NCI-H226 (cell line): ENCODE measurements at places on chromosomes 11 and 22.

- DNase-seq = peak; percentile 63
Measured at GRCh38 chr11:58923300-58923788, 15.9 kb upstream of the GLYATL1 start.

GRCh38 chr22:37464181-37464580, 22.0 kb downstream of the MFNG start:
- DNase-seq = no peak

DNA sequence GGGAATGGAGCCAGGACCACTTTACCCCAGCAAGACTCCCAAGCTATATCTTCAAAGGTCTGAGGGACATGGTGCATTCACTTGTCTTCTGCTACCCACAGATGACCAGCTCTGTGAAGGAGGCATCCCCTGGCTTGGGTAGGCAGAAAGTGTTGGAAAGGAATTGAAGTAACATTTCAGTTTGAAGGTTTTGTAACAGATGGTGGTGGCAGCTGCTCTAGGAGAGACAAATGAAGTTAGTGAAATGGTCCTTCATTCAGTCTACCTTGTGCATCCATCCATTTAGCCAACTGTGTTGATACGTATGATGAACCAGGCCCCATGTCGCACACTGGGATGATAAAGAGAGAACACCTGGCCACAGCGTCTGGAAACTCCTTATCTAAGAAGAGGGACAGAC, 140.5 kb downstream of the COMMD9 start:
- DNase-seq = no peak

GRCh38 chr11:133065847-133066485, 466.3 kb downstream of the OPCML start:
- no peak for DNase-seq

- DNase-seq = no peak
Measured at GRCh38 chr11:131859538-131860210, 489.3 kb downstream of the NTM start.

DNA sequence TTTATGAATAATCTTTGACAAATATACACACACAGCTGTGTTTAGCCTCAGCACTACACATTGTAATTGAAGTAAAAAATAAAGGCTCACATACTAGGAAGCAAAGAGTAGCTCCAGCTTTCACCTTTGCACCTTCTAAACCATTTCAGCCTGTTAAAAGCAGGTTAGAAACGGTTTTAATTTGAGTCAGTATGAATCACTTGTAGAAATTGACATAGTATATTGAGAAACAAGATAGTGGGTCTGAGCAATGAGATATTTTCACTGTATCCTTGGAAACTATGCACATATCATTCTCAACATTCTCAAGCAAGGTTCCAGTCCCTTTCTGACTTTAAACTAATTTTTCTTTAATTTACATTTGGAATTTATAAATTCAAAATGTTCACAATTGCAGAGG, 380.3 kb downstream of the AASDHPPT start:
- peak; percentile 82 for DNase-seq

DNA sequence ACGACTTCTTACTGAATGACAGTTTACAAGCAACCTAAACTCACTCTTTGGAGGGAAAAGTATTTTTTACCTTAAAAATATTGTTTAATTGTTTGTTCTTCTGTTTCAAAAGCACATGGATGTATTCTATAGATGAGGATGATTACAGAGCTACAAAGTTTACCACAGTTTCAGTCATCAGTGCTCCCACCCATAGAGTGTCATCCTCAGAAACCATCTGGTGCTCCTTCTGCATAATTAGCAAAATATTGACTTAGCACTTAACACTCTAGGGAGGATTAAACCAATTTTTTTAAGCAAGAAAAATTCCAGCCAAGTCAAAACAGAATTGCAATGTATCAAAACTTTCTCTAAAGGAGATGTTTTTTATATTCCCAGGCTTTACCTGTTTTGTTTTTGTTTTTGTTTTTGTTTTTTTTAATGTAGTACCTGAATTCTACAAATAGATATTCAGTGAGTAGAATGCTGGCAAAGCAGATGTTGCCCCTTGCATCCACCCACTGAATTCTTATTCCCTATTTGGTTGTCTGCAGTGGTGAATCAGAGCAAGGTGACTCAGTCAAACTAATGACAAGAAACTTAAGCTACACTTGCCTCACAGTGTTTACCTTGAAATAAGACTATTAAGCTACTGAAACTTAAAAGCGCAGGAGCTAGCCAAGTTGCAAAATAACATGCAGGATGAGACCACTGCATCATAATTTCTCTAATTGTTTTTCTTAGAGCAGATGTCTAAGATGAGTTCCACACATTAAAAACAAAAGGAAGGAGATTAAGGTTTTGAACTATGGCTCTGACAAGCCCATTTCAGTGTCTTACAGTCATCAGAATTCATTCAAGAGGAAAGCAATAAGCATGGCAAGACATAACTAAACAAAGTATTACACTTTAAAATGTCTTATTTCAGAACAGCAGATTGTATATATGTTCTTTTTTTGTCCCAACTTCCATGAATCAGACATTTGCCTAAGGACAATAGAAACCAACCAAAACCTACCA, 155.1 kb upstream of the SOX6 start:
- peak; percentile 46 for DNase-seq

DNA sequence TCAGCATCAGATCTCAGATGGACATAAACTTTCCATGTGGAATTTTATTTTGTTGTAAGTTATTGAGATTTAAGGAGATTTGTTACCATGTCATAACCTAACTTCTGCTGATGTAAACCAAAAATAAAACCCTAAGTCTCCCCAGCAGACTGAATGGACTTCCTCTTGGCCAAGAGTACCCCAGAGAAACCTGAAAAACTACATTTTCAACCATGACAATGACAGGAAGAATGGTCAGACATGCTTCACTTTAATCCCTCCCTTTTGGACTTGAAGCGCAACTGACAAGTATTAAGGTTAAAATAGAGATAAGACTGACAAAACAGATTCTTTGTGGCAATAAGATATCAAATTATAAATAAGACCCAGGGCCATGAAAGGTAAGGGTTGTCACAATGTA, 579.7 kb upstream of the RAG2 start:
- DNase-seq = no peak

GRCh38 chr11:103735497-103736032, 300.9 kb upstream of the DDI1 start:
- no peak for DNase-seq

GRCh38 chr22:50306753-50307749, at the start of gene PLXNB2:
PLXNB2 (minus strand) TSS chr22:50307646; CDS start chr22:50290584, 17,062 bp downstream.
- DNase-seq = peak; percentile 61

GRCh38 chr22:45112136-45112879, 51.4 kb upstream of the NUP50 start:
- peak; percentile 5 for DNase-seq

DNA sequence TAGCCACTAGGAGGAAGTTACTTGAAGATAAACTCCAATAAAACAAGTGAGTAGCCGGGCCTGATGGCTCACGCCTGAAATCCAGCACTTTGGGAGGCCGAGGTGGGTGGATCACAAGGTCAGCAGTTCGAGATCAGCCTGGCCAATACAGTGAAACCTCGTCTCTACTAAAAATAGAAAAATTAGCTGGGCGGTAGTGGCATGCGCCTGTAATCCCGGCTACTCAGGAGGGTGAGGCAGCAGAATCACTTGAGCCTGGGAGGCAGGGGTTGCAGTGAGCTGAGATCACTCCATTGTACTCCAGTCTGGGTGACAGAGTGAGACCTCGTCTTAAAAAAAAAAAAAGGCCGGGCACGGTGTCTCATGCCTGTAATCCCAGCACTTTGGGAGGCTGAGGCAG, 34.0 kb upstream of the CLPB start:
- DNase-seq = no peak

DNA sequence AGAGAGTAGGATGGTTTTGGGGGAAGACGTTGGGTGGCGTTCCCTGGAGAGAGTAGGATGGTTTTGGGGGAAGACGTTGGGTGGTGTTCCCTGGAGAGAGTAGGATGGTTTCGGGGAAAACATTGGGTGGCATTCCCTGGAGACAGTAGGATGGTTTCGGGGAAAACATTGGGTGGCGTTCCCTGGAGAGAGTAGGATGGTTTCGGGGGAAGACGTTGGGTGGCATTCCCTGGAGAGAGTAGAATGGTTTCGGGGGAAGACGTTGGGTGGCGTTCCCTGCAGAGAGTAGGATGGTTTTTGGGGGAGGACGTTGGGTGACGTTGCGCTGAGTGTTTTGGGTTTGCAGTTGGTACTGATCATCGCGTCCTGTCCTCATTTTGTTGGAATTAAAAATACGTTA, 28.2 kb downstream of the IGHMBP2 start:
- no peak for DNase-seq

DNA sequence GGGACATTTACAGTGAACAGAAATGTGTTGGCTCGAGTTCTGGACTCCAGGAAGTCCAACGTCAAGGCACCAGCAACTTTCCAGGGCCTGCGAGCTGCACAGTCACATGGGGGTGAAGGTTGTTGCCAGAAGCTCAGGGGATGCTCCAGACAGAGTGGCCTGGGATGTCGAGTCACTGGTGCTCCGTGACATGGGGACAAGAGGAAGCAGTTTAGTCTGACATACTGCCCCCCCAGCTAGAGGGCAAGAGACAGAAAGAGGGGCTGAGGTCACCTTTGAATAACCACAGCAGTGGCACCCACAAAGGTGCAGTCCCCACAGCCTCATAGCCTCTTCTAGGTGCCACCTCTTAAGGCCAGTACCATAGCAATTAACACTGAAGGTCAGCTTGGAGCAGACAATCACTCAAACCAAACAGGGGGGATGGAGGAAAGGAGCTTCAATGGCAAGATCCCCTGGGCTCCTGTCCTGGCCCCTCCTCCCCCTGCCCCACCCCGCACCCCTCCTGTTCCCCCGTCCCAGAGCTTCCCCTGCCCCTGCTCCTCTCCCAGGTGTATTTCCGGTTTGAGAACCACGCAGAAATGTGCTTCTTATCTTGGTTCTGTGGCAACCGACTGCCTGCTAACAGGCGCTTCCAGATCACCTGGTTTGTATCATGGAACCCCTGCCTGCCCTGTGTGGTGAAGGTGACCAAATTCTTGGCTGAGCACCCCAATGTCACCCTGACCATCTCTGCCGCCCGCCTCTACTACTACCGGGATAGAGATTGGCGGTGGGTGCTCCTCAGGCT, 3.8 kb downstream of the APOBEC3D start:
- DNase-seq = no peak

DNA sequence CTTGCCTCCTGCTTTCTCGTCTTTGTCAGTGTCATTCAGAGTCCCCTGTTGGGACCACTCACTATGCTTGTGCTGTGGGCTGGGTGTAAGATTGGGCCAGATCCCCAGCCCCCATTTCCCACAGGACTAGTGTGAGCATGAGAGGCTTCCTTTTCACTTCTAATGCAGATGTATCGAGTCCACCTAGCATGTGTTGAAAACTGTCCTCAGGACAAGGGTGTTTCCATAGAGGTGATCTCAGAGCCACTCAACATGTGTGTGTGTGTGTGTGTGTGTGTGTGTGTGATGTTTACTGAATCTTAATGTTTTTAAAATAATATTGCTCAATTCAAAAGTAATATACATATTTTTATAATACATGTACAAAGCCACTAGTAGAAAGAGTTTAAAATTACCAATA, 11.4 kb upstream of the CD44 start:
- no peak for DNase-seq

GRCh38 chr11:94623120-94623735, 56.1 kb downstream of the PIWIL4 start:
- DNase-seq = peak; percentile 47

- DNase-seq = no peak
Measured at GRCh38 chr22:17891481-17892167, 117.4 kb upstream of the BID start.

DNA sequence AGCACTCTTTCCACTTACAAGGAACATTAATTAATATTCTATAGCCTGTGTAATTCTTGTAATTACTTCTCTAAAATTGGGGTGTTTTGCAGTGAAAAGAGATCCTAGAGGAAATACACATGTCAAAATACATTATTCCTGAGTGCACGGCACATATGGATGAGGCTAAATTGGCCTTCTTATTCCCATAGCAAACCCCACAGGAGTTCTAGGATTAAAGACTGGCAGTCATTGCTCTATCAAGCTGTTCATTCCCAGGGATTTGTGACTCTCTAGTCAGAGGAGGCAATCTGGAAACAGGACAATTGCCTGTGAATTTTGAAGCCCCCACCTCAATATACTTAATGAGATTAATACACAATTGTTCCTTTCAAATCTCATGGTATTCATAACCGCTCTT, 145.9 kb upstream of the OPCML start:
- DNase-seq = no peak

- DNase-seq = peak; percentile 93
Measured at GRCh38 chr11:114162719-114163123, 103.2 kb downstream of the ZBTB16 start.

DNA sequence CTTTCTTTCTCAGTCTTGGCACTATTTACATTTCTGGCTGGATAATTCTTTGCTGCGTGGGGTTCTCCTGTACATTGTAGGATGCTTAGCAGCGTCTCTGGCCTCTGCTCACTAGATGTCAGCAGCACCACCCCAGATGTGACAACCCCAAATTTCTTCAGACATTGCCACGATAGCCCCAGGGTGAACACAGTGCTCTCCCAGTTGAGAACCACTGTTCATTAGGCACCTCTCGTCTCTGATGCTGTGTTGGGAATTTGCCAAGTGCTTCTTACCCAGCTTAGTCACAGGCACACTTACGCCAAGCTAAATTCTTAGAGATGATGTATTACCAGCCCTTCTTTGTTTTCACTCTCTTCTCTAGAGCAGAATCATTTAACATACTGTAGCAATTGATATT, 9.4 kb downstream of the TRIM6 start:
- peak; percentile 72 for DNase-seq

GRCh38 chr11:119808407-119809185, 79.6 kb upstream of the NECTIN1 start:
- no peak for DNase-seq

GRCh38 chr11:123286761-123287160, 91.7 kb upstream of the CLMP start:
- DNase-seq = no peak

GRCh38 chr11:8011981-8012444, 24.9 kb downstream of the EIF3F start:
- peak; percentile 91 for DNase-seq

DNA sequence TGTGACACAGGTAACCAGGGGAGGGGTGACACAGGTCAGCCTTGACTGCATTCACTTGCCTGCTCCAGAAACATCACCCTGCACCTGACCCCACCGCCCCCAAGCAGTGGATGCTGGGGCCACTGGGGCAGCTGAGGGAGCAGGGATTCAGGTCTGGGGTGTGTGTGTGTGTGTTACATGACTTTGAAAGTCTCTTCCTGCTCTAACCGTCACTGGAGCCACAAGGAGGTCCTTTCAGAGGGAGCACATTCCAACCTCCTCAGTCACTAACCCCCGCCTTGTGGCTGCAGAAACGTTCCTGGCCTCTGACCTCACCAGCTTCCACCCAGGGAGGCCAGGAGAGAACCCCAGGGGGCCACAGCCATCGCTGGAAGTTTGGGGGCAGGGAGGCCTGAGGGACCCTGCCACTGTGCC, 2.9 kb upstream of the FOSL1 start:
- DNase-seq = peak; percentile 77

DNA sequence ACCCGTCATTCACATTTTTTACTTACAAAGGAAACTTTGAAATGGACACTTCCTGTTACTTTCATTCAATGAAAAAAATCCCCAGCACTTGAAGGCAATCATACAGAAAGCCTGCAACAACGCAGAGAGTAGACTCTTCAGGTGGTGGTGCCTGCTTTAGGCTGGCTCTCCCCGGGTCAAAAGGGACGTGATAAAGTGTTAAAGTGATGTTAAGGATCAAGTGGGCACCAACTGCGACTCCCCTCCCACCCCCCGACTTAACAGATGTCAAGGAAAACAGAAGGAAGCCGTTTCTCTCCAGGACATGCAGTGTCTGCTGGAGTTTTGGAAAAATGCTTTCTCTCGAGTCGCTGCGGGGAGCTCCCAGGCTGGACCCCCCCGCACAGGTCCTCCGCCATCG, 414 bp upstream of the PNPLA3 start:
- DNase-seq = peak; percentile 14
